ENCODE measurements at places on chromosomes 2 and 18.

- H3K27ac ChIP-seq: no peak overlapping the region
- no peak overlapping the region for H3K4me3 ChIP-seq
- DNase-seq: no peak
- H3K4me1 ChIP-seq: peaks cover 22% of the 10 kb centered on the region
- no peaks in the 10 kb centered on the region for H3K36me3 ChIP-seq
Observed at GRCh38 chr2:127382831-127383230, 4.9 kb downstream of the MAP3K2 start.

- H3K27me3 ChIP-seq: peaks cover 15% of the 10 kb centered on the region
- no peak overlapping the region for H3K27ac ChIP-seq
- DNase-seq: no peak
- H3K4me3 ChIP-seq: no peak overlapping the region
Observed at GRCh38 chr2:178068823-178069454, 3.6 kb downstream of the PDE11A start.

DNA sequence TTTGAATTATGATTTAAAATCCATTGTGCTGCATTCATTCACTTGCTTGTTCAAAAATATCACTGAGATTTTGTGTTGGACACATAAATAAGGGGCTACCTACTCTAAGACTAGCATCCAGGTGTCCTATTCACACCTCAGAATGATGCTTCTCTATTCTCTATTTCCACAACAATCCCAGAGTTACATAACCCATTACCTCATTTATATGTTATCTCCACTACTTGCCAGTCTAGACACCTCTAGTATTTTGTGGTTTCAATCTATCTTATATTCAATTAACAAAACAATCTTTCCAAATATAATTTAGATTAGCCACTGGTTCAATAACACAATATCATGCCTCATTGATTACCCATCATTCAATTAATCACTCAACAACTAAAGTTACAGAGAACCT, 409.8 kb downstream of the NCKAP5 start:
- no peaks in the 10 kb centered on the region for H3K27me3 ChIP-seq
- H3K36me3 ChIP-seq: no peaks in the 10 kb centered on the region
- H3K4me1 ChIP-seq: no peaks in the 10 kb centered on the region
- no peak overlapping the region for H3K27ac ChIP-seq
- no peak overlapping the region for H3K4me3 ChIP-seq

DNA sequence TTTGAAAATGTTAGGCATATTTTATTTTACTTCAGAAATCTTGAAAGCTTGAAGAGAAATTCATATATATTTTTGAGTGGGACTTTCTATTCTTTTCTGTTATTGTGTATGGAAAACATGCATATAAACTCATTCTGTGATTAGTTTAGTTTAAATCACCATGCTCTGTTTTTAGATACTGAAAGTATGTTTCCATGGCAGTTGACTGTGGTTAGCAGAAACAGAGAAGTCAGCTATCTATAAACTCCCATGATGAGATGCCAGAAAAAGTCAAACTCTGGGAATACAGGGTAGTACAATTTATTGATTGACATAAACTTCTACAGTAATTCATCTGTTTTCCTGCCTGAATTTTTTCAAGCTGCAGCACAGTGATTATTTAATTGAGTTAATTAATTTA, 905.3 kb upstream of the VRK2 start:
- no peaks in the 10 kb centered on the region for H3K27me3 ChIP-seq
- no peak overlapping the region for H3K4me3 ChIP-seq
- no peaks in the 10 kb centered on the region for H3K36me3 ChIP-seq
- no peaks in the 10 kb centered on the region for H3K4me1 ChIP-seq
- no peak for DNase-seq

DNA sequence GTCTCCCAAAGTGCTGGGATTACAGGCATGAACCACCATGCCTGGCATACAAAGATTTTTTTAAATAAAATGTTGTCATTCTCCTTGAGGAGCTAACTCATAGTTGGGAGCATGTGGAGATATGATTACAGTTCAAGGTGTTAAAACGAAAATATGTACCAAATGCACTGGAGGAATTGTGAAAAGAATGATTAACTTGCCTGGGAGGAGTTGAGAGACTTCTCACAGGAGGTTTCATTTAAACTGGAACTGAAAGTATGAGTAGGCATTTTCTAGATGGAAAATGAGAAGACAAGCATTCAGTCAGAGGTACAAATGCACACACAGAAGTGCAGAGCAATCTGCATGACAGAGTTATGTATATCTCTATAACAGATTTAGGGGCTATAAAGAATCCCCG, 126.6 kb upstream of the PDE1A start:
- no peaks in the 10 kb centered on the region for H3K4me1 ChIP-seq
- no peak overlapping the region for H3K27ac ChIP-seq
- H3K27me3 ChIP-seq: no peaks in the 10 kb centered on the region
- no peaks in the 10 kb centered on the region for H3K36me3 ChIP-seq
- H3K4me3 ChIP-seq: no peak overlapping the region

GRCh38 chr2:231009236-231009919, 13.5 kb downstream of the SPATA3 start:
- no peak for DNase-seq
- no peaks in the 10 kb centered on the region for H3K27me3 ChIP-seq
- no peak overlapping the region for H3K27ac ChIP-seq
- no peaks in the 10 kb centered on the region for H3K36me3 ChIP-seq
- H3K4me3 ChIP-seq: no peak overlapping the region

DNA sequence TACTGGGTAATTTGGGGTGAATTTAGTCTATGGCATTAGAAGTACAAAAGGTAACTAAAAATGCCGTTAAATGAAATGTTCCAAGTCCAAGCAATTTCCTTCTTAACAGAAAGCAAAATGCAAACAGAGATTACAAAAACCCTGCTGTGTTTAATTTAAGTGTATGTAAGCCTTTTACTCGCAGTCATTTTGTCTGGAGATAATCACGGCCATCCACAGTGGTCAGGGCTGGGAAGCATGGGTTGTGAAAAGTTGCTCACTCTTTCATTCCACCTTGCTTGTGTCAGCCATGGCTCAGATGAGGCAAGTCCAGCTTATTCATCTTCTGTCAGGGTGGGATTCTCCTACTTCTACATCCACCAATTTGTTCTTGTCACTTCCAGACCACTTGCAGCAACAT, 983.6 kb upstream of the ZEB2 start:
- no peak overlapping the region for H3K27ac ChIP-seq
- H3K36me3 ChIP-seq: no peaks in the 10 kb centered on the region
- DNase-seq: no peak

DNA sequence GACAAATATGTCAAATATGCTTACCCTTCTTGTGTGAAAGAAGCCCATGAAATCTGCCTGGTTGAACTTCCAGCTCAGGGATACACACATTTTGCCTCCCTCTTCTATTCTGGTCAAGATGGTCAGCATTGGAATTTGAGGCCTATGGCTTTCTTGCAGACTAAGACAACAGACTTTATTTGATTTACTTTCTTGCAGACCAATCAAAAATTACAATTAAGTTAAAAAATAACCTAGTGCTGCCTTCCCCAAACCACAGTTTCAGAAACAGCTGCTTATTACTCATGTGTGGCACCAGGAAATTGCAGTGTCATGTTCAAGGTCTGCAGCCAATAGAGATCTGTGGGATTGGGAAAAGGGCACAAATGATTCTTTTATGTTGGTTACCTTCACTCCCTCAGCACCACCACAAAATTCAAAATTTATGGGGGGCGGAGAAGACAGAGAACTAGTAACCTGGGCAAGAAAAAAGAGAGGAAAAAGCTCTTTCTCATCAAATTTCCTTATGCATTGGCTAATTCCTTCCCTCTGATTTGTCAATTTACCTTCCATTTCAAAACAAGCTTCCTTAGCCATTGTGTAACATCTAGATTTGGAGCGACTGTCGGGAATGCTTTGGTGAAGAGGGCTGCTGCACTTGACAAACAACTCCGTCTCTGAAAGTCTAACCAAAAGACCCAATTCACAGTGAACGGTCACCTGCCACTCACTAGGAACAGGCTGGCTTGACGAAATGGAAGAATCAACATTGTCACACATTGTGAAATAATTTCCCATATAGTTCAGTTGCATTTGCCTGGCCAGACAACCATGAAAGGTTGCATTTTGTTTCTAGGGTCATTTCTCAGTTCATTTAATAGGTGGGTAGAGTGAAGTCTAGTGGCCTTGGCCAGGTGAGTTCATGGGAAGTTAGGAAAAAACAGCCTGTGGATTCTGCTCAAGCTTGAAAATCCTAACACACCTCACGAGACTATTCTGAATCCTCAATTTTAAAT, 100.4 kb upstream of the FZD5 start:
- DNase-seq: no peak
- no peak overlapping the region for H3K4me3 ChIP-seq
- no peaks in the 10 kb centered on the region for H3K4me1 ChIP-seq
- H3K36me3 ChIP-seq: no peaks in the 10 kb centered on the region

GRCh38 chr2:120140866-120141265, 82.3 kb downstream of the TMEM185B start:
- no peak for DNase-seq
- no peaks in the 10 kb centered on the region for H3K4me1 ChIP-seq
- no peak overlapping the region for H3K4me3 ChIP-seq
- no peaks in the 10 kb centered on the region for H3K36me3 ChIP-seq
- no peaks in the 10 kb centered on the region for H3K27me3 ChIP-seq
